PC-9 (cell line): ENCODE measurements at places on chromosomes 5 and 9.
A peak's percentile ranks its signal among the peaks of the same experiment; 100 is the strongest.

DNA sequence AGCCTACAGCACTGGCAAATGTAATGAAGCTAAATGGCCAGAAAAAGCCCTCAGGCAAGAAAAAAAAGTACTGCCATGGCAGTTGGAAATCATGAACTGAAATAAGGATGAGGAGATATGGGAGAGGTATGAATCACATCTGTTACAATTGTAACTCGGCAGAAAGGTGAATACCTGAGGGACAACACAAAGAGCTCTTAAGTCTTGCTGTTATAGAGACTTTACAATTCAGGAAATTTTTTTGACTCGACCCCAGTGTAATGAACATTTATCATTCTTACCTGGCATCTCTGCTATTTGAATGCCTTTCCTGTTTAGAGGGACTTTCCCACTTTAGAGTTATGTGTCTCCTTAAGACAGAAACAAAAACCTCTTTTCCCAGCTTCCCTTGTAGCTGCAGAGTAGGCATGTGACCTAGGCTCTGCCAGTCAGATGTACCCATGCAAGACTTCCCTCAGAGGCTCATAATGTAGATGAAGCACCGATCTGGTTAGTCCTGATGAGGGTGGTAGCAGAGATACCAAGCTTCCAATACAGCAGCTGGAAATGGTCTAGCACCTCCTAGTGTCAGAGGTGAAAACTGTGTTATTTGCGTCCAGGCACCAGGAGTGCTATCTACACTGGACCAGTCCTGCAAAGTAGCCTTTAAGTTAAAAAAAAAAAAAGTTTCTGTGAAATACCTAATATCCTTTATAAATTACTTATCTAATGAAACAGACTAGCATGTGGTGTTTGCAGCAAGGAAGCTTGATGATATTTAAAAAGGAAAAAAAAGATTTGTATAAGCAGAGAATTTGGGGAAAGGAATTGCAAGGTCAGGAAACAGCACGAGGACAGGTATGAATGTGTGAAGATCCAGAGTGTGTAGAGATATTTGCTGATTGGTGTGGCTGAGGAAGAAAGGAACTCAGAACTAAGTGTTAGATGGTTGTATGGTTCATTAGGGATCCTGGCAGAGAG, 146.9 kb upstream of the SLC1A3 start:
- peak; percentile 99 for DNase-seq

DNA sequence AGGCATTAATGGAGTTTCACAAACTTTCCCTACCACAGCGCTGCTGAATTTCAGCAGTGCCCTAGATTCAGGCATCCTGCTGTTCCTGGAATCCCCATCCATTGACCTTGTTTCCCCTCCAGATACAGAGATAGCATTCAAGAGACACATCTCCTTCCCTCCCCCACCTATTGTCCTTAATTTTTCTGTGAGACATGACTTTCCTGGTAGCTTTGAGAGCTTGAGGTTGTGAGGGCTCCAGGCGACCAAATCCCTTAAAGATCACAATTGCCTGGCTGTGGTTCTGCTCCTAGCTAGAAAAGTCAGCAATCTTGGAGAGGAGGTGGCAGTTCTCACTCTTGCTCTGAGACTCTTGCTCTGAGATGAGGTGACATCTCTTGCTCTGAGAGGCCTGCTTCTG, 48.0 kb downstream of the PRR16 start:
- DNase-seq = no peak

DNA sequence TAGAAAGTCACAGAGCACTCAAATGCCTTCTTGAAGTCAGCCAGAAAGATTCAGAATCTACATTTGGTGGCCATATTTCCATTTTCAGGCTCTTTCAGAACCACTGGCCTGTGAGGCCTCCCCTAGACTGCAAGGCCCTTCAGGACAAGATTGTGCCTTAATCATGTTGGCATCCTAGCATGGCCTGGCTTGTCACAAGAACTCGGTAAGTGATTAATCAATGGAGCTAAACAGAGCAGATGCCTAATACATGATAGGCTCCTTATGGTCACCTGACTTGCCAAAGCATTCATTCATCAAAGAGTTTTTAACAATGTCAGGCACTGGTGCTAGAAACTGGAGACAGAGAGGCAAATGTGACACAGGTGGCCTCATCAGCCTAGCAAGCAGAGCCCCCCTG, 70.3 kb downstream of the PGM5 start:
- no peak for DNase-seq

DNA sequence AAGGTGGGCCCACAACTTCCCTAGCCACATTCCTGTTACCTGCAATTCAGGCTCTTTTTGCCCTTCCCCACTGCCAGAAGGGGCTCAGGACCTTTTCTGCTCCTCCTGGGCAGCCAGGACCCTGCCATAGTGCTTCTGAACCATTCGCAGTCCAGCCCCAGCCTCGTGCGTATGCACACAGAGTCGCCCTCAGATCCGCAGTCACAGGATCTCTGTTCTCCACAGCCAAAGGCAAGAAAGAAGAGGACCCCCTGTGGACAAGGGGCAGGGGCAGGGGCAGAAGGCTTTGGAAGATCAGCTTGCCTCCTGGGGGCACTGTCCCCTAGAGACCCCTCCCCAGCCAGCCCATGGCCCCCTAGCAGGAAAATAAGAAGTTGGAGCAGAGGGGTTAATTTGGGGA, 82.8 kb downstream of the PCDH1 start:
- no peak for DNase-seq

DNA sequence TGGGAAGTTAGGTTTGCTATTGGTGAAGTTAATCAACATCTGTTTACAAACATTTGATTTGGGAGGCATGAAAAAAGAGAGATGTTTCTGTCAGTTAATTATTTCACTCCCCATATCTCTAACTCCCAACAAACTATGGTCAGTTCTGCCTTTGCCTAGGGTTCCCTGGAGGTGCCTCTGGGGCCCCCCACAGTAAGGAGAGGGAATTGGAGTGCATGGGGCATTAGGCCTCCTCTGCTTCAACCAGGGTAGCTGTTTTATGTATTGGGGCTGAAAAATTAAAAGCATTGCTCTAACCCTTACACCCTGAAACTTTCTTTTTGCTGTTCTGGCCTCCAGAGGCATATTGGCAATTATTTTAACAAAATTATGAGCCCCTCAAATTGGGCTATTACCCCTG, 32.3 kb downstream of the RUSC2 start:
- DNase-seq = no peak

- peak; percentile 65 for DNase-seq
These were observed 337.1 kb downstream of the GADD45G start for GRCh38 chr9:89941875-89942274.
